ENCODE measurements at places on chromosomes 13 and 19.

GRCh38 chr19:44401139-44402115 lies at the start of gene ZNF285:
ZNF285 (minus strand) TSS chr19:44401608; CDS start chr19:44397213, 4,395 bp downstream.
- peak; percentile 96 for DNase-seq

GRCh38 chr19:7516878-7517277 lies 975 bp downstream of the ZNF358 start:
- no peak for DNase-seq

DNA sequence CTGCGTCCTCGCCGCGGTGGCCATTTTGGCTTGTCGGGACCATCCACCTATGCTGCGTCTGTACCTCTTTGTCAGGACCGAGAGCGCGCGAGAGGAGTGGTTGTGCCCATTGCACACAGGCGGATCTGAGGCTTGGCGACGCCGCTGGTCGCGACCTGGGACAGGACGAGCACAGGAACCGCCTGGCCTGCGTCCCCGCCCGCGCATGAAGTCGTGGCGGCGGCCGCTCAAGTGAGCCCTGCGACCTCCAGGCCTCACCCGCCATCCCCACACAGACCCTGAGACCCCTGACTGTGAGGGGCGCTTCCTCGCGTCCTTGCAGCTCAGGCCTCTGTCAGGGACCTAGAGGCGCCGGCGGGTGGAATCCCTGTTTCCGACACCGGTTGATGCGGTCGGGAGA lies 16.8 kb downstream of the ZNF586 start:
- no peak for DNase-seq

GRCh38 chr19:41957838-41958366 lies 1.2 kb downstream of the RABAC1 start:
- peak; percentile 82 for DNase-seq

GRCh38 chr13:52706081-52706480 lies 33.5 kb downstream of the CNMD start:
- no peak for DNase-seq

GRCh38 chr19:1324806-1325567 lies 39.3 kb downstream of the EFNA2 start:
- DNase-seq = no peak

DNA sequence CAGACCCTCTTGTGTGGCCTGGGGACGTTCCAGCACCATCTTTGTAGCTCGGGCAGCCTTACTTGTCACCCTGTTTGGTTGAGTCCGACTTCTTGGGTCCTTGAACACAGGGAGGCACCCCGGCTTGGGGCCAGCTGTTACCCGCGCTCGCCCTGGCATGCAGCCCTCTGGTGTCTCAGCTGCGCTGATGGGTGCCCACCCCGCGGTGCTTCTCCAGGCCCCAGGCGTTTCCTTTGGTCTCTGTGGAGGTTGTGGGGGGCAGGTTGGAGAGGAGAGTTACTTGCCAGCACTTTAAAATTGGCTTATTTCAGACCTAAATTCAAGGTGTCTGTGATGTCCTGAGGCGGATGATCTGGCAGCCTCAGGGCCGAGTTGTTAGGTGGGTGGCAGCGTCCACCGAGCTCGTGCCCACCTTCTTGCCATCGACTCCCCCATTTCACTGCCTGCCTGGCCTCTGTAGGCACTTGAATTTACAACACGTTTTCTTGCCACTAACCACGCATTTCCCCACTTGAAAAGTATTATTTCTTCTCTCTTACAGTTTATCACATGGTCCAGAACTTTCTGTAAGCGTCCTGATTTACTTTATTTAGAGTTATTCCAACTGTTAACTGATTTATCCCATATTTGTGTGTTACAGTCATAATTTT lies 16.9 kb downstream of the UBAC2 start:
- no peak for DNase-seq

DNA sequence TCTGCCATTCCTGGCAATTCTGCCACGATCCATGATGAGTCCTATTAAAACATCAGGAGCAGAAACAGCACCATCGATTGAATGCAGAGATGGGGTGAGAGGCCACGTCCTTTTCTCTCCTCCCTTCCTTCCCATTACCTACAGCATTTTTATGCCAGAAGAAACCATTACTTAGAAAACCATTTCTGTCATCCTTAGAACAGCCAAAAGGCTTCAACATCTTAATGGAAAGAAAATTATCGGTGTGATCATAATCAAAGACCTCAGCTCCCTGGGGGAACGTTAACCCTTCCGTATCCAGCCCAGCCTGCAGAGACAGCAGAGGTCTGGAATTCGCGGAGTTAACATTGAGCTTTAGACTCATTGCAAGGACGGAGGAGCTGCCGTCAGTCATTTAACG lies 56.0 kb upstream of the SIAH3 start:
- no peak for DNase-seq

DNA sequence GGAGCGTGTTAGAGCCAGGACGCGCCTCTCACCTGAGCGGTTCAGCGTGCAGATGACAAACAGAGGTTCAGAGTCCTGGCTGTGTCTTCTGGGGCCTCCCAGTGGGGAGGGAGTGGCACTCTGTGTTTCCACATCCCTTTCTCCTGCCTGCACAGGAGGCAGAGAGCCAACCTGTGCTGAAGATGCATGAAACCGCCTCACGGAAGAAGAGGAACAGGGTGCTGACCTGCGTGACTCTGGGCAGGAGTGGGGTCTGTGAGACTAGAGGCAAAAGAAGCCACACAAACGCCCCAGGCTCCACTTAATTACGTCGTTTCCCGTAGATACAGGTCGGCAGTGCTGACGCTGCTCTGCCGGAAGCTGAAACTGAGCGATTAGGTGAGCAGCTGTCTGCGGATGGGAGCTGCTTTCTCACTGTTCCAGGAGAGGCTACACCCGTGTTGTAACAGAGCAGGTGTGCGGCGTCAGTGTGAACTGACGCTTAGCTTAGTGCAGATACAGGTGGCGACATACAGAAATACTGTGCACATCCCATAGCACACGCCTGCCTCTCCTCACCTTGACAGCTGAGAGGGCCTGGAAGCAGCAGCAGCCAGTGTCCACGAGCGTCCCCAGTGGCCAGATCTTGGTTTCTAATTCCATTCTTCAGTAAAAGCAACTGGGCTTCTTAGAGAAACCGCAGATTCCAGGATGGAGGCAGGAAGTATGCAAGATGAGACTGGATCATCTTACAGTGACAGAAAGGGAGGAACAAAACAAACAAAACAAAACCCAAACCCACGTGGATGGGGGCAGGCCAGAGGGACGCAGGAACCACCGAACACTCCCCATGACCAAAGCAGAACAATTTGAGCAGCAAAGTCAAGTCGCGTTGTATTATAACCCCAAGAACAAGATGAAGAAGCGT lies 37.7 kb upstream of the MCF2L start:
- DNase-seq = peak; percentile 88

DNA sequence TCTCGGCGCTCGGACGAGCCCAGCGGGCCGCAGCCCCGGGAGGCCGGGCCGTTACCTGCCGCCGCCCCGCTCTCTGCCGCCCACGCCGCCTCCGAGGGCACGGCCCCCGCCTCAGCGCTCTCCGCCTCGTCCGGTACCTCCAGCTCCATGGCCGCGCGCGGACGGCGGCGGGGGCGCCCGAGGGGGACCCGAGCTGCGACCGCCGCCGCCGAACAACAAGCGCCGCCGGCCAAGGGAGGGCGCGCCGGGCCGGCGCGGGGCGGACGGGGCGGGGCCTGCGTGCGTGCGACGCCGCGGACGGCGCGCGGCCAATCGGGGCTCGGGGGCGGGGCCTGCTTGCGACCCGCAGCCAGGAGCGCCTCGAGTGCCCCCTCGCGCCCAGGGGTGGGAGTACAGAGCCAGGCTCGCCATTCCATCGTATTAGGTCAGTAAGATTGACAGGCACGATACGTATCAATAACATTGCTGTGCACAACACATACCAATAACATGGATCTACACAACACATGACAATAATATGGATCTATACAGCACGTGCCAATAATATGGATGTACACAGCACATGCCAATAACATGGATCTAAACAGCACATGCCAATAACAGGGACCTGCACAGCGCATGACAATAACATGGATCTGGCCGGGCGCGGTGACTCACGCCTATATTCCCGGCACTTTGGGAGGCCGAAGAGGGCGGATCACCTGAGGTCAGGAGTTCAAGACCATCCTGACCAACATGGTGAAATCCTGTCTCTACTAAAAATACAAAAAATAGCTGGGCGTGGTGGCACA lies at the start of gene PIP5K1C:
Gene PIP5K1C, minus strand, starts transcription at position 227 of the 791 bp plus-strand sequence. Its CDS starts 78 bp downstream, at position 149.
- DNase-seq = peak; percentile 86

- no peak for DNase-seq
These were observed 466.6 kb downstream of the SLITRK6 start for GRCh38 chr13:85332615-85333014.

DNA sequence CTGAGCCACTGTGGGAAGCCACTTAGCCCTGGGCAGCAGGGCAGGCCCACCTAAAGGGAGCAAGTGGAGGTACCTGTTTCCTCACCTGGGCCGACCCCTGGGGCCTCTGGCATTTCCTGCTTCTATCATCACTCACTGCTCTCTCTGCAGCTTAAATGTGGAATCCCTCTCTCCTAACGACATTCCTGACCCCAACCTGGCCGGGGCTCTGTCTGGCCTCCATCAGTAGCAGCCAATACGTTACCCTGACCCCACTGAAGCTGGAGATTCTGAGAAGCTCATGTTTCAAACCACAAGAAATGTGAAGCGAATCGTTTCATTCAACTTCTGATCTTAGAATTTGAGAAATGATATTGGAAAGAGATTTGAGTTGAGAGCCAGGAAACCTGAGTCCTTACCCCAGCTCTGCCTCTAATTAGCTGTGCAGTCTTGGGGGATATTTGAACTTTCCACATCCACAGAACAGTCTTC lies 39.9 kb downstream of the DOCK9 start:
- peak; percentile 59 for DNase-seq

DNA sequence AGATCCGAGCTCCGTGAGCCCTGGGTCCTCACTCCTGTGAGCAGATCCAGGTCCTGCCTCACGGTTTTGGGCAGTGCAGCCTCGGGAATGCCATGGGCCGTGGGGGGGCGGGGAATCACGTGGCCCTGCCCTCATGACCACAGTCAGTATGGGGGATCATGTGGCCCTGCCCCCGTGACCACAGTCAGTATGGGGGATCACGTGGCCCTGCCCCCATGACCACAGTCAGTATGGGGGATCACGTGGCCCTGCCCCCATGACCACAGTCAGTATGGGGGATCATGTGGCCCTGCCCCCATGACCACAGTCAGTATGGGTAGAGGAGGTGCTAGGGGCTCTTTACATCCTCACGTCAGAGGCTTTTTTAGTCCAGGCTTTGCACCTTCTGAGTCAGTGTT lies 64.3 kb upstream of the F7 start:
- no peak for DNase-seq

GRCh38 chr13:64849196-64849595 lies 2380.9 kb downstream of the PCDH9 start:
- no peak for DNase-seq

GRCh38 chr19:10782795-10783194 lies 53.2 kb downstream of the TMED1 start:
- no peak for DNase-seq

- DNase-seq = no peak
These were observed 11.6 kb upstream of the ZNF544 start for GRCh38 chr19:58217069-58217481.

DNA sequence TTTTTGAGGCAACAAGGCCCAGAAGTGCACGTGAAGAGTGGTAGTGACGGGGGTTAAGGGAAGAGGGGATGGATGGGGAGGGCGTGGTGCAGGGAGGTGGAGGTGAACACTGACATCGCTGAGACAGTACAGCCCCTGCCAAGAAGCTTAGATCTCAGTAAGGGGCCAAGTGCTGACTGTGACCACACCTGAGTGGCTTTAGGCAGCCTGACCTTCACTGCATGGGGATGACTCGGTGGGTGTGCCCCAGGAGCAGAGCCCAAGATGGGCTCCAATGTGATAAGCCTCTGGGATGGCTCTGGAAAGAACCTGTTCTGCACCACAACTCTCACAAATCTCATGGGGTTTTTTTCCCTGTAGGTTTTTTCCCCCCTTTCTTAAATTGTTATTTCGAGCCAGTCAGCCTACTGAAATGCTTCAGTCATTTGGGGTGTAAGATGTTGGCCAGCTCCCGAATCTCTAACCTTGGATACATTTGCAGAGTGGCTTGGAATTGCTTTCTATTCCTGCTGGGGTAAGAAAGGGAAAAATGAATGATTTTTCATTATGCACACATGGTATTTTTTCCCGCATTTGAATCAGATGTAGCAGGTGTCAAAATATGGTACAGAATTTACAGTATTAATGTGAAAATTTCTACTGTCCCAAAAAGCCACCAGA lies 165.0 kb downstream of the TM9SF2 start:
- DNase-seq = no peak

- DNase-seq = no peak
These were observed 20.9 kb downstream of the COG6 start for GRCh38 chr13:39676315-39676876.

GRCh38 chr19:2779121-2779740 lies 3.8 kb downstream of the SGTA start:
- DNase-seq = no peak

GRCh38 chr13:110177790-110178189 lies 129.2 kb downstream of the COL4A1 start:
- no peak for DNase-seq

GRCh38 chr13:44347949-44348348 lies 25.7 kb upstream of the SERP2 start:
- no peak for DNase-seq

DNA sequence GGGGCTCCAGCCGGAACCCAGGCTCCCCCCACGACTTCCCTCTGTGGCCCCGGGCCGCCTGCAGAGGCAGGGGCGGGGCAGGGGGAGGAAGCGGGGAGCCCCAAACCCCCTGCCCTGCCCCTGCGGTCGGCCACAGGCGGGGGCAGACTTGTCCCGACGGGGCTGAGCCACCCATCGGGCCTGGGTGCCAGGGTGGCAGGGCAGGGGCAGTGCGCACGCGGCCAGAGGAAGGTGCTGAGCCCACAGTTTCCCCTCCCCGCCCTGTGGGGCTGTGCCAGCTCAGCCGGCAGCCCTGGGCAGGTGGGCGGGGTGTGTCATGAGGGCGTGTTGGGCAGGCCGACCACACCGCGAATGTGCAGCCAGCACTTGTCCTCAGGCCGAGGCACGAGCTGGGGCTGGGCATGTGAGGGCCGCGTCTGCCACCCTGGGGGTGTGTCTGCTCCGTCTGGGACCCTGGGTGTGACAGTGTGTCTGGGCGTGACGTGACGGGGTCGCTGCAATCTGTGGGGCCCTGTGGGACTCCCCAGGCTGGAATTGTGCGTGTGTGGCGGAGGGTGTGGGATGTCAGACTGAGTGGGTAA lies 17.7 kb downstream of the CCDC97 start:
- no peak for DNase-seq

GRCh38 chr19:18417250-18418028 lies 1.8 kb upstream of the SSBP4 start:
- peak; percentile 88 for DNase-seq

GRCh38 chr13:109794095-109794494 lies 7.7 kb upstream of the IRS2 start:
- DNase-seq = no peak

Measured in WERI-Rb-1 (cell line).